ENCODE measurements at places on chromosomes 6 and 20.

DNA sequence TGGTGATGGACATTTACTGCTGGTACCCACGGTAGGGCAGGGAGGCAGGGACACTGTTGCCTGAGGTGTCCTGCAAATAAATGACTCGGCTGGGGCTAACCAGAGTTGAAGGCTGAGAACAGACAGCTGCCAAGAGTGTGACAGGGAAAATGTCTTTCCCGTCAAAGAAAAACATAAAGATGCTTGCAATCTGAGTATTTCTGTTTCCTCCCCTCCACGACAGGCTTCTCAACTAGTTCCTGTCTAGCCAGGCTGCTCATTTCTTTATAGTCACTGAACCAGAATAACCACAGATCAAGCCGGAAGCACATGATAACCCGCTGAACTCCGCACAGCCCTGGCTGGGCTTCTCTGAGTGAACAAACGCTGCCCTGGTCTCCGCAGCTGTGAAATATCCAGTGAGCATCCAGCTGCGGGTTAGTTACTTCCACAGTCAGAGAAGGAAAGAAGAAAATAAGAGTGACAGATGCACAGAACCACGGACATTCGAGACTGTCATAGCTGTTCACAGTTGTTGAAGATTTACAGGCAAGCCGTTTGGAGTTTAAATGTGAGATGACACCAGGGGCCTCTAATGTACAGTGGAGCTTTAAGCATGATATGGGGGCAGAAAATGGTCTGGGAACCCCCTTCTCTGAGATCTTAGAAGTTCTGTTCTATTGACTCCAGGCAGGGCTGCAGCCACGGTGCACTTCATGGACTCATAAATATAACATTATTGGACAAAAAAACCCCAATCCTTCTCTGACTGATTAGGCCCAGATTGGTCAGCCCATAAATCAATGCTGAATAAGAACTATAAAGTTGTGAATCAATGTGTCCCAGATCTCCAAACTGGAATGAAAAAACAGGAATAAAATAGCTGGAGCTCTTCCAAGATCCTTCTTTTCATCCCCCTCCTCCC, 299.9 kb upstream of the SUPT3H start:
- no peak for DNase-seq

DNA sequence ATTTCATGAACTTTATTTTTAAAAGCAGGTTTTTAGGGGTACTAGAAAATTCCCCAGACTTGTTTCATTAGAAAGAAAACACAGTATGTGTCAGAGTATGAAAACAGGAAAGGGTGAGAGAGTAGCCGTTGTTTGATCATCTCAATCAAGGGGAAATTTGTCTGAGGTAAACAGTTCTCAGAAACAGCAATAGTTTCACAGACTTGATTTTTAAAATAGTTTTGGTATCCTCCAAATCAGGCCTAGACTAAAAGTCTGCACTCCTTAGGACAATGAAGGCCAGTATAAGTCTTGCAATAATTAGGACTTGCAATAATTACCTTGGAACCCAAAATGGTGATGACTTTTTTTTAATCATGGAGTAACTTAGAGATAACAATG, 176.6 kb upstream of the TAB2 start:
- DNase-seq: no peak

DNA sequence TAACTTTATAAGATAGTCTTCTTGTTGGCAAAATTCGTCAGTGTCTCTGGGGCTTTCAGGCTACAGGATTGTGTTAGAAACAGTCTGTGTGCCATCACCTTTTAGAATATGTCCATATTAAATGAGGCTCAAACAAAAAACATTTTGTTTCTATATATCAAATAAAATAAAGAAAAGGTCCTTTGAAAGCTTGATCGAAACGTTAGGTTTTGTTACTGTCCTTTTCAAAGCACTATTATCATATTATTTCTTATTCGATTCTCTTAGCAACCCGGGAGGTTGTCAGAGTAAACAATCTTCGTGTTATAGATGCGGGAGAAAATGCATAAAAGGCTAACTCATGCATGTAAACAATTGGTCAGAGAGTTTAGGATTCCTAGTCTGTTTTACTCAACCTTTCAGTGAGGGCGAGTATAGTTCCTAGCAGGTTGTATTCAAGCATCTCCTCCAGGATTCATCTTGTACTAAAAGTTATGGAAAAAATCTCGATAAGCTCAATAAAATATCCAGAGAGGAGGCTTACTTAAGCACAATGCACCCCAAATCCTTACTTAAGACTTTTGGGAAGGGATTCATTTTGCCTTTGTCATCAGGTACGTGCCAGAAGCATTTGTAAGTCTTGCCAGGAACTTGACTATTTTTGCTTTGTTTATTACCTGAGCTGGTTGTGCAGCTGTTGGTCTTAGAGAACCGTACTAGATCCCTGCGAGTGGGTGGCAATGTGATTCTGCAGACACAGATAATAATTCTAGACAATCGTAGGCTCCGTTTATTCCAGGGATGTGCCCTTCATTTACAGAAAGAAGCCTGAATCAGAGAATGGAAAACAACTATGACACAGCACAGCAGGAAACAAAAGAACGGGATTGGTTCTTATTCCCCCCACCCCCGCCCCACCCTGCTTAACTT, 159.6 kb upstream of the ZNF217 start:
- DNase-seq: no peak

DNA sequence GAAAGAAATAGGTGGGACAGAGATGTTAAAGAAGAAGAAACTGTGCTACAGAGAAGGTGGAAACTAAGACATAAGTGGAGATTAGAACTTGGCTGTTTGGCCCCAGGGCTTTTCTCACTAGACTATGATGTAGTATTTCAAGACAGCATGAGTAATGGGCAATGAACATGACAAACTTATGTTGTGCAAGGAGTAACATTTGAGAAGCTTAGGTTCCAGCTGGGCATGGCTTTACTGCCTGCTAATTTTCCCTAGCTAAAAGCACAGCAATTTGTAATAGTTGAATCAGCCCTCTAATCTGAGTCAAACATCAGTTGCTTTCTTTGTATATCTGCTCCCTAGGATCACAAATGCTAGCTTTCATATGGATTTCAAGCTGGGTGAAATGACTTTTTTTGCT, 294.3 kb upstream of the BMP2 start:
- DNase-seq: no peak

GRCh38 chr6:38345586-38345985, 294.1 kb downstream of the BTBD9 start:
- no peak for DNase-seq

DNA sequence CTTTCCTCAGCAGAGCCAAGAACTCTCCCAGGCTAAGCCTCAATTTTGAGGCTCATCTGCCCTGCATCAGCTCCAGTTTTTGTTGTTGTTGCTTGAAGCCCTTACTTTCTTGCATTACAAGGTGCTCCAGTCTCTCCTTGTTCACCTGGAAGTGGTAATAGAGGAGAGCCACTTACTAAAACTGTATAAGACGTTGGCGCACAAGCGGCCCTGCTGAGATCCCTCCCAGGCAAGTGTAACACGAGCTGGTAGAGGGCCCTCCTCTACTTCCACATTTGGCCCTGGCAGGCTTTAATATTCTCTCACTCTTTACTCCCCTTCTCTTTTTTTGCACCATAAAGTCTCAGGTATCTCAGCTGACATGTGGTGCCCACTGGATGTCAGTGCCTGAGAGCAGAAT, 19.5 kb downstream of the GCM2 start:
- DNase-seq: no peak
